Liver (tissue), 10 donors: ENCODE measurements at places on chromosomes 1 and 21. TPM values are rescaled to one million over a fixed set of nuclear protein-coding genes. Genes with fewer than 3 reads are reported as not detected.

CAPN9 gene
- total RNA-seq: not detected

PLD5 gene
- total RNA-seq: under 0.01 TPM

SLC44A5 gene
- total RNA-seq: 0.25 TPM

EFNA3 gene
- 0.75 TPM for total RNA-seq

FGGY gene
- 67.0 TPM for total RNA-seq

DNA sequence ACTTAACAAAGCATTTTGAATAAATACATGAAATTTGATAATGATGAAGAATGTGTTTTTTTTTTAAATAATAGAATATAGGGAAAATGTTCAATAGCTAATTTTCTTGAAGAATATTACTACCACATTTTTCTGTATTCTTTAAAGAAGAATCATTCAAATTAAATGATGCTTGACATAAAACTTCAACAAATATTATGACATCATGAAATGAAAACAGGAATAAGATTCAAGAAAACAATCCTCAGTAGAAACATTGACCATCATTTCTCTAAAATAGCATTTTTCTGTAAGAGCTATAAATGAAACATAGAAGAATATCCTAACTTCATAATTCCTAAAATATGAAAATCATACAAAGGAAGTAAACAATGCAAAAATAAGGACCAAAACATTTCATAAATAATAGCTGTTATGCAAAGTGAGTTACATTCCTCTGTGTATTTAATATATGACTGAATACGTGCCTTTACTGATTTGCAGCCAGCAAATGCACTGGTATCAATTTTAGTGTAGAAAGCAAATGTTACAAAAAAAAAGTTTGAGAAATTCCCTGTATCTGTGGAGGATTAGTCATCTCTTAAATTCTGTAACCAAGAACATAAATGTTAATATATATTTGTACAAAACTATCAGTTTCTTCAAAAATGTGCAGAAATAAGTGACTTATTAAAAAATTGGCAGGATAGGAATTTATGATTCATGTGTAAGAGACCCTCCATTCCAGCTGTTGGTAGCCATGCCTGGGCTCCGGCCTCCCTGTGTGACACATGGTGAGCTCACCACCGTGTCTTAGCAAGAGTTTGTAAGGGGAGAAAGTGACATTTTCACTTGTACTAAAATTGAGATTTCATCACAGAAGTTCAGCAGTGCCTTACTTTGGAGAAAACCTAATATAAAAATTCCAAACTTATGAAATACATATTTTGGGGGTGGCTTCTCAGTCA, 15.0 kb upstream of the PTPN14 start:
- no peak overlapping the region for H3K27ac ChIP-seq
- H3K4me1 ChIP-seq: no peaks in the 10 kb centered on the region
- H3K4me3 ChIP-seq: no peak overlapping the region
- no peaks in the 10 kb centered on the region for H3K36me3 ChIP-seq
- no peak for DNase-seq

DNA sequence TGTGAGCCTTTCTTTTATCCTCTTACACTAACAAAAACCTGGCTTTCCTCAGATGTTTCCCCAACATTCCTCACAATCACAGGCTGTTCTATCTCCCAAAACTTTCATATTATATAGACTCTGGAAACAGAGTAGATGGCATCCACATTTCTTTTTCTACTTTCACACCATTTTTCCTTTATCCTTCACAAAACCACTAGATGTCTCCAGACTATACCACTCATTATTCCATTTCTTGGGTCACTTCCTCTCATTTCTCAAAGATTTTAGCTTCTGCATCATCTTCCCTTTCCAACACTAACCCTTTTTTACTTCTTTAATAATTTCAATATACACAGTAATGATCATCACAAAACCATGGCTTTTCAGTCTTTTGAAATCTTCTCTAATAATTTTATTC, 286.0 kb upstream of the DEPDC1 start:
- no peak for DNase-seq
- no peaks in the 10 kb centered on the region for H3K27me3 ChIP-seq
- no peaks in the 10 kb centered on the region for H3K4me1 ChIP-seq
- no peak overlapping the region for H3K27ac ChIP-seq
- no peaks in the 10 kb centered on the region for H3K36me3 ChIP-seq
